ENCODE measurements at places on chromosomes 5 and 9.

- no peak for DNase-seq
- H3K27me3 ChIP-seq, result no peaks in the 10 kb centered on the region
- H3K27ac ChIP-seq, result no peak overlapping the region
These were observed 37.0 kb upstream of the RPS23 start for GRCh38 chr5:82314964-82315758.

- H3K27me3 ChIP-seq, result no peaks in the 10 kb centered on the region
- H3K4me3 ChIP-seq, result no peak overlapping the region
- H3K27ac ChIP-seq, result no peak overlapping the region
- DNase-seq, result no peak
- H3K36me3 ChIP-seq, result no peaks in the 10 kb centered on the region
These were observed 163.3 kb upstream of the TUT7 start for GRCh38 chr9:86517475-86517874.

- no peaks in the 10 kb centered on the region for H3K36me3 ChIP-seq
- H3K27ac ChIP-seq, result no peak overlapping the region
- H3K4me3 ChIP-seq, result no peak overlapping the region
- H3K4me1 ChIP-seq, result no peaks in the 10 kb centered on the region
- no peaks in the 10 kb centered on the region for H3K27me3 ChIP-seq
- no peak for DNase-seq
These were observed 1.3 kb downstream of the HAVCR2 start for GRCh38 chr5:157107508-157107907.

GRCh38 chr5:142357469-142358090 lies 32.8 kb upstream of the SPRY4 start:
- peak overlapping the region; percentile 91 for H3K27ac ChIP-seq
- H3K4me1 ChIP-seq, result peaks cover 28% of the 10 kb centered on the region
- DNase-seq, result no peak
- H3K4me3 ChIP-seq, result no peak overlapping the region

DNA sequence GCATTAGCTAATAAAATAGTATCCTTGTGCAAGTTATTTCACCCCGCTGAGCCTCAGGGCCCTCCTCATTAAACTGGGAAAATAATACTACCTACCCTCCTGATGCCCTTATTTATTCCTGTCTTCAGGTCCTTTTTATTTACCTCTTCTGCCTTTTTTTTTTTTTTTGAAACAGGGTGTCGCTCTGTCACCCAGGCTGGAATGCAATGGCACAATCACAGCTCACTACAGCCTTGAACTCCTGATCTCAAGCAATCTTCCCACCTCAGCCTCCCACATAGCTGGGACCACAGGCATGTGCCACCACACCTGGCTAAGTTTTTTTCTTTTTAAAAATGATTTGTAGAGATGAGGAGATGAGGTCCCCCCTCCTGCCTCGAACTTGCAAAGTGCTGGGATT lies 20.9 kb downstream of the HBEGF start:
- H3K36me3 ChIP-seq, result no peaks in the 10 kb centered on the region
- no peaks in the 10 kb centered on the region for H3K27me3 ChIP-seq
- no peak for DNase-seq
- H3K4me1 ChIP-seq, result peaks cover 12% of the 10 kb centered on the region
- H3K27ac ChIP-seq, result no peak overlapping the region
- H3K4me3 ChIP-seq, result no peak overlapping the region

DNA sequence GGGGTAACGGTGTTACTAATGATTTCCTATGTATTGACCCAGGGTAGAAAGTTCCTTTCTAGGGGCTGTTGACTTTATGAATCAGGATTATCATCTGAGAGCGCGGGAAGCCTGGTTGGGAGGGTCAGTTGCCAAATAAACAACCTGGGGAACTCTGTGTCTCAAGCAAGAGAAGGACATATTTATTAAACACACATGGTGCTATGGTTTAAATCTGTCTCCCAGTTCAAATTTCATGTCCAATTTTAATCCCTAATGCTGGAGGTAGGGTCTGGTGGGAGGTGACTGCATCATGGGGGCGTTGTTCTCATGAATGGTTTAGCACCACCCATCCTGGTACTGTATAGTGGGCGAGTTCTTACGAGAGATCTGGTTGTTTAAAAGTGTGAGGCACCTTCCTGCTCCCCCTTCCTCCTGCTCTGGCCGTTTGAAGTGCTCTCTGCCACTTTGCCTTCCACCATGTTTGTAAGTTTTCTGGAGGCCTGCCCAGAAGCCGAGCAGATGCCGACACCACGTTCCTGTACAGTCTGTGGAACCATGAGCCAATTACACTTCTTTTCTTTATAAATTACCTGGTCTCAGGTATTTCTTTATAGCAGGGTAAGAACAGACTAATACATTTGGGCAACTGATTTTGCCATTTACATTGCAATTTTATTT lies 19.7 kb upstream of the GAS1 start:
- no peak overlapping the region for H3K27ac ChIP-seq
- no peaks in the 10 kb centered on the region for H3K27me3 ChIP-seq
- DNase-seq, result no peak

- peaks cover 3% of the 10 kb centered on the region for H3K4me1 ChIP-seq
- H3K36me3 ChIP-seq, result no peaks in the 10 kb centered on the region
- DNase-seq, result peak; percentile 51
- H3K27me3 ChIP-seq, result no peaks in the 10 kb centered on the region
These were observed 664 bp upstream of the RAB3C start for GRCh38 chr5:58582019-58582802.

GRCh38 chr5:125331987-125332598 lies 585.7 kb upstream of the ZNF608 start:
- no peak overlapping the region for H3K4me3 ChIP-seq
- DNase-seq, result no peak
- H3K4me1 ChIP-seq, result no peaks in the 10 kb centered on the region
- H3K36me3 ChIP-seq, result no peaks in the 10 kb centered on the region

- H3K4me3 ChIP-seq, result no peak overlapping the region
- H3K27ac ChIP-seq, result no peak overlapping the region
- no peaks in the 10 kb centered on the region for H3K4me1 ChIP-seq
- no peaks in the 10 kb centered on the region for H3K27me3 ChIP-seq
These were observed 4.6 kb downstream of the DBH start for GRCh38 chr9:133640580-133641395.

GRCh38 chr5:39547553-39548154 lies 122.9 kb upstream of the DAB2 start:
- H3K4me1 ChIP-seq, result peaks cover 4% of the 10 kb centered on the region
- H3K4me3 ChIP-seq, result no peak overlapping the region
- no peaks in the 10 kb centered on the region for H3K36me3 ChIP-seq
- no peaks in the 10 kb centered on the region for H3K27me3 ChIP-seq
- DNase-seq, result peak; percentile 63
- no peak overlapping the region for H3K27ac ChIP-seq

- H3K4me3 ChIP-seq, result no peak overlapping the region
- no peaks in the 10 kb centered on the region for H3K27me3 ChIP-seq
- H3K4me1 ChIP-seq, result no peaks in the 10 kb centered on the region
- H3K36me3 ChIP-seq, result no peaks in the 10 kb centered on the region
- H3K27ac ChIP-seq, result no peak overlapping the region
These were observed 63.0 kb downstream of the GDNF start for GRCh38 chr5:37776826-37777225.

GRCh38 chr5:35305336-35306020 lies 75.2 kb upstream of the PRLR start:
- H3K4me1 ChIP-seq, result no peaks in the 10 kb centered on the region
- H3K27me3 ChIP-seq, result no peaks in the 10 kb centered on the region
- no peaks in the 10 kb centered on the region for H3K36me3 ChIP-seq
- no peak for DNase-seq
- no peak overlapping the region for H3K27ac ChIP-seq

GRCh38 chr9:109013679-109014607 lies 644 bp upstream of the CTNNAL1 start:
- H3K4me1 ChIP-seq, result peaks cover 4% of the 10 kb centered on the region
- H3K27ac ChIP-seq, result no peak overlapping the region
- H3K27me3 ChIP-seq, result no peaks in the 10 kb centered on the region
- no peak for DNase-seq
- H3K36me3 ChIP-seq, result no peaks in the 10 kb centered on the region
- peak overlapping the region; percentile 18 for H3K4me3 ChIP-seq

DNA sequence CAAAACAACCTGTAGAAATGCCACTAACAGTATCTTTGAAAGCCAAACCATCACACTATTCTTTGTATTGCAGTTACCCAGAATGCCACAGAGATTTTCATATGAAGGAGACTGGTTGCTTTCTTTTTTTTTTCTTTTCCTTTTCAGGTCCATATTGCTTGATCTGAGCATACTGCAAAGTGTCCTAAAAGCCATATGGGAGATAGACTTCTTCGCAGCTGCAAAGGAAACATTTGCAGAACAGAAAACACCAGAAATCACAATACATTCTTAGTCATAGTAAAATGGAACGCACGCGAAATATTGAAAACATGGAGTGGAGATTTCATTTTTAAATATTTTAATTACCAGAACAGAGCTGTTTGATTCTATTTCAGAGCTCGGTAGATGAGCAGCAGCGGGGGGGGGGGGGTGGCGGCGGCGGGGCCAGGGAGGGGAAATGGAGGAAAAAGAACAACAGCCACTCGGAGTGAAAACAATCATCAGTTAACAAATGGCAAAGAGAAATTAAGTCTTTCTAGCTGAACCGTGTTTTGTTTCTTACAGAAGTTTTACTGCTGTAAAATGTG lies 284.1 kb downstream of the NFIB start:
- no peak overlapping the region for H3K27ac ChIP-seq
- peaks cover 3% of the 10 kb centered on the region for H3K4me1 ChIP-seq
- no peak for DNase-seq
- H3K27me3 ChIP-seq, result no peaks in the 10 kb centered on the region
- no peak overlapping the region for H3K4me3 ChIP-seq

DNA sequence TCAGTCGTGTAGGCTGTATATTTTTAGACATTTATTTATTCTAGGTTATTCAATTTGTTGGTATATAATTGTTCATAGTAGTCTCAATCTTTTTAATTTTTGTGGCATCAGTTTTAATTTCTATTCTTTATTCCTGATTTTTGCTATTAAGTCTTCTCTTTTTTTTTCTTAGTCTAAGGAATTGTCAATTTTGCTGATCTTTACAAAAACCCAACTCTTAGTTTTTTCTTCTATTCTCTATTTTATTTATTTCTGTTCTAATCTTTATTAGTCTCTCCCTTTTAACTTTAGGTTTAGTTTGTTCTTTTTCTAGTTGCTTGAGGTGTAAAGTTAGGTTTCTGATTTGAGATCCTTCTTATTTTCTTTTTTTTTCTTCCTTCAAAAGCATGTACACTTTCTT lies 152.5 kb downstream of the FANCC start:
- no peaks in the 10 kb centered on the region for H3K27me3 ChIP-seq
- no peaks in the 10 kb centered on the region for H3K36me3 ChIP-seq
- H3K4me1 ChIP-seq, result no peaks in the 10 kb centered on the region
- no peak for DNase-seq

- H3K27ac ChIP-seq, result no peak overlapping the region
- no peaks in the 10 kb centered on the region for H3K27me3 ChIP-seq
- H3K4me3 ChIP-seq, result no peak overlapping the region
- no peaks in the 10 kb centered on the region for H3K36me3 ChIP-seq
These were observed 60.1 kb downstream of the ZDHHC21 start for GRCh38 chr9:14633148-14633547.

DNA sequence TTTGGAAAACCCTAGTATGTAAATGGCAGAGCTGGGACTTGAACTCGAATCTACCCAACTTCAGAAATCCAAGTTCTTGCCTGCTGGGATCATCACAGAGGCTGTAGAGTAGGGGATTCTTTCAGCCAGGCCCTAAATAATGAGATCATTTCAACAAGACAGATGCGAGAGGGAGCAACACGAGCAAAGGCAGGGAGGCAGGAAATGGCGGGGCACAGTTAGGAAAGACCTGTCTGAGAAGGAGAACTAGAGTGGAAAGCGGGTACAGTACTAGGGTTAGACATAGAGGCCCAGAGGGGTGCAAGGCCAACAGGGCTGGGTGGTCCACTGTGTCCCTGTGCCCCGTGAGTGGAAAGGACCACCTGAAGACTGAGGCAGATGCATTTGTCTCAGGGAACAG lies 46.1 kb downstream of the MVB12B start:
- DNase-seq, result peak; percentile 60
- H3K4me1 ChIP-seq, result peaks cover 7% of the 10 kb centered on the region
- no peak overlapping the region for H3K27ac ChIP-seq

- no peaks in the 10 kb centered on the region for H3K27me3 ChIP-seq
- peak; percentile 97 for DNase-seq
- H3K4me1 ChIP-seq, result peaks cover 27% of the 10 kb centered on the region
- no peak overlapping the region for H3K4me3 ChIP-seq
These were observed 62.3 kb downstream of the CXXC5 start for GRCh38 chr5:139710319-139711066.

GRCh38 chr5:150000990-150001659 lies 586 bp downstream of the HMGXB3 start:
- H3K27me3 ChIP-seq, result no peaks in the 10 kb centered on the region
- peaks cover 7% of the 10 kb centered on the region for H3K4me1 ChIP-seq
- DNase-seq, result peak; percentile 70
- peak overlapping the region; percentile 64 for H3K4me3 ChIP-seq

DNA sequence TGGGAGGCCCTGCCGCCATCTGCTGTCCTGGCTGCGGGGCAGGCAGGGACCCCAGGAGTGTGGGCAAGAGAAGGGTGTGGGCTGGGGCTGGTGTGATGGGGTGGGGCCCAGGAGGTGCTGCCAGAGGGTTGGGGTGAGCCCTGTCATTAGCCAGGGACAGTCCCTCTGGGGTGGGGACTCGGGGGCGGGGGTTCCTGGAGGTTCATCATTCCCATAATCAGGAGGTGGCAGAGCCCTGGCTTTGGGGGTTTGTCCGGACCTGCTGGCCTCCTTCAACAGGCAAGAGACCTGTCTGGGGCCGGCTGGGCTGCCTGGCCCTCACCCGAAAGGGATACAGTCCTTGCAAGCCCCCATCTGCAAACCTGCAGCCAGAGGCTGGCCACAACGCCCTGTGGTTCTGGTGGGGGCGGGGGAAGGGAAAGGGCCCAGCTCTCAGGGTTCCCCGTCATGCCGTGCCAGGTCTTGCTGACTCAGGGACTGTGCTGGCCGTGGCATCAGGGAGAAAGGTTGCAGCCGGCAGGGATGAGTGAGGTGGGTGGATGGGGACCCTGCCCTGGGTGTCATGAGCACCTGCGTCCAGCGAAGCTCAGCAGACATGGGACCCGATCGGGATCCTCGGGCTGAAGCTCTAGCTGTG lies 65.2 kb downstream of the MRPL36 start:
- no peak for DNase-seq
- H3K27me3 ChIP-seq, result no peaks in the 10 kb centered on the region
- H3K4me3 ChIP-seq, result no peak overlapping the region
- H3K27ac ChIP-seq, result no peak overlapping the region
- no peaks in the 10 kb centered on the region for H3K36me3 ChIP-seq
- H3K4me1 ChIP-seq, result no peaks in the 10 kb centered on the region

GRCh38 chr9:123431581-123431980 lies 75.6 kb downstream of the CRB2 start:
- H3K27ac ChIP-seq, result no peak overlapping the region
- H3K36me3 ChIP-seq, result no peaks in the 10 kb centered on the region
- no peak overlapping the region for H3K4me3 ChIP-seq
- no peaks in the 10 kb centered on the region for H3K27me3 ChIP-seq
- DNase-seq, result no peak
